Activated T-cell treated with anti-CD3 and anti-CD28 coated beads, Interleukin-2, amount 50 U/mL, for 1 hour (primary cell): ENCODE measurements at places on chromosomes 7 and 10.

DNA sequence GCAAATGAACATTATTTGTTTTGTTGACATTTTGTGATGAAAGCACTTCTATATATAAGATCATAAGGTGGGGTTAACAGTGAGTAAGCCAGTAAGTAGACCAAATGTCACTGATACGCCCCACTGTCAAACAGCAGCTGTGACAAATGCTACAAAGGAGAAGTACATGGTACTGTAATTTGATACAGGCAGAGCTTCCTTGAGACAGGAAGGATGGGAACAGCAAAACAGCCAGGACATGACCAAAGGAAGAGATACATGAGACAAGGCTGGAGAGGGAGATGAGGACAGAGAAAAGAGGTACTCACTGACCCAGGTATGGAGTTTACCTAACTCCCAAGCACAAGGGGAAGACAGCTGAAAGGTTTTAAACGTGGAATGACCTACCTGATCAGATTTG lies 127.0 kb downstream of the SRPK2 start:
- no peak for DNase-seq

- no peak for DNase-seq
Observed at GRCh38 chr10:76626386-76626785, 1011.2 kb downstream of the KCNMA1 start.

- DNase-seq = no peak
Observed at GRCh38 chr7:151457534-151457933, 17.6 kb upstream of the CRYGN start.

GRCh38 chr7:151732834-151733592 lies 143.9 kb downstream of the PRKAG2 start:
- no peak for DNase-seq

DNA sequence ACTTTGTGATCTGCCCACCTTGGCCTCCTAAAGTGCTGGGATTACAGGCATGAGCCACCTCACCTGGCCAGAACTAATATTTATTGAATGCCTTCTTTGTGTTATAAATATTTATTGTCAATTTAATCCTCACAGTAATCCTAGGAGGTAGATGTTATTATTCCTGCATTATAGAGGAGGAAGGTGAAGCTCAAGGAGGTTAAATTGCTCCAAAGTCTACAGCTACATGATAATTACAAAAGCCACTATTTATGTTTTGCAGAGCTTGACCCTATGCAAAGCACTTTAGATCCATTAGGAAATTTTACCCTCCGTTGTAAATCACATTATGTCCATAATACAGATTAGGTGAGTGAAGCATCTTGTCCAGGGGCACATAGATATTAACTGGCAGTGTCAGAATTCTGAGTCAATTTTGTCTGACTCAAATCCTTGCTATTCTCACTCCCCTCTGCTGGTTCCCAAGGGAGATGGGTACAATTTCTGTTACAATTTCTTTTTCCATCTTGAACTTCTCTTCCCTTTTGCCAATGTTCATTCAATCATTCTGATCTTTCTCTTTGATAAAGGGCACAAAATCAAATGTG lies 25.7 kb upstream of the CDK14 start:
- DNase-seq = no peak

DNA sequence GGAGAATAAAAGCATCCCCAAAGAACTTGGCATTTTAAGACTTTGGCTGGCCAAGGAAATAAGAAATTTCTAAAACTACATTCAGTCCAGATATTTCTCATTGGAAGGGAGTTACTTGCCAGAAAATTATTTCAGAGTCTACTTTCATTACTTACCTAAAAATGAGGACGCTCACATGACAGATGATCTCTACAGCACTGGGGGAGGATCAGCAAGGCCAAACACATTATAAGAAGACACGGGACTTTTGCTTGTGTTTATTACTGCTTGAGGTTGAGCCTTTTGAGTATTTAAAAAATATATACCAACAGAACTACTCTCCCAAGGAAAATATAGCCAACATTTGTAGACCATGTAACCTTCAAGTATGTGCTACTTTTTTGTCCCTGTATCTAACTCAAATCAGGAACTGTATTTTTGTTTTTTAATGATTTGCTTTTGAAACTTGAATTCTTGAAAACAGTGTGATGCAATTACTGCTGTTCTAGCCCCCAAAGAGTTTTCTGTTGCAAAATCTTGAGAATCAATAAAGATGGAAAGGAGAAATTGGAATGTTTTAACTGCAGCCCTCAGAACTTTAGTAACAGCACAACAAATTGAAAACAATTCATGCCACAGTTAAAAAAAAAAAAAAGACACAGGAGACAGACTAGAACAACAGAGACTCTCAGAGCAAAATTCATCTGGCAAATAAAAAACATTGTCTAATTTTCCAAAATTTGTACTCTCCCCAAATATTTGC lies 128.1 kb downstream of the ZNF438 start:
- DNase-seq = no peak

DNA sequence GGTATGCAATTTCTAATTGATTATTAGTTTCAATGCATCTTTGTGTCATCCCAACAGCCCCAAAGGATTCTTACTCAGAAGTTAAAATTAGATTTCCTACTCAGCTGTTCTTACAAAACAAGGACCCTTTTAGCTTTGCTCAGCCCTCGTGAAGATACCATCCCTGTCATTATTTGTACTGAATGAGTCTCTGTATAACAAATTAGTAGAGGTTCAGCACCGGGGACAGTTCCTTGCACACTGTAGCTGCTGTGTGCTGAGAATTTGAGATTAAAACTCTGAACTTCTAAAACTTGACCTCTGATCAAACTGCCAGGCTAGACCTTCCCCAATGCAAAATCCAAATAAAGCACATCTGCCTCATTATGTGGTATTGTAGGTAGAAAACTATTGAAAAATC lies 299.1 kb downstream of the LHFPL3 start:
- no peak for DNase-seq

GRCh38 chr10:46239993-46240683 lies 46.7 kb upstream of the ANTXRL start:
- DNase-seq = peak; percentile 11

DNA sequence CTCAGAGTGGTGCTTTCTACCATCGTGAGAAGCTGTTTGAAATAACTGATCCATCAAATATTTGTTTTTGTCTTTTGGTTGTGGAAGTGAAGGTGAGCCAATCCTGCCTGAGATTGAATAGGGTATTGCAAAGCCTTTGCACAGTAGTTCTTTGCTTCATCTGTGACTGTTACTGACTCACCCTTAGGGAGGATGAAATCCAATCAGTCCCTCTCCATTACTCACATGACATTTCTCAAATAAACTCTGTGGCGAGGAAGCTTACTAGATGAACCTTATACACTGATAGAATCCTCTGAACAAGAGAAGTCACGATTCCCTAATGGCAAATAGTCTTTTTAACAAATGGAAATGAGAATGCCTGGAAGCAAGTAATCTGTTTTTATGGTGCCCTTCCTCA lies 31.9 kb downstream of the HEPACAM2 start:
- DNase-seq = no peak

DNA sequence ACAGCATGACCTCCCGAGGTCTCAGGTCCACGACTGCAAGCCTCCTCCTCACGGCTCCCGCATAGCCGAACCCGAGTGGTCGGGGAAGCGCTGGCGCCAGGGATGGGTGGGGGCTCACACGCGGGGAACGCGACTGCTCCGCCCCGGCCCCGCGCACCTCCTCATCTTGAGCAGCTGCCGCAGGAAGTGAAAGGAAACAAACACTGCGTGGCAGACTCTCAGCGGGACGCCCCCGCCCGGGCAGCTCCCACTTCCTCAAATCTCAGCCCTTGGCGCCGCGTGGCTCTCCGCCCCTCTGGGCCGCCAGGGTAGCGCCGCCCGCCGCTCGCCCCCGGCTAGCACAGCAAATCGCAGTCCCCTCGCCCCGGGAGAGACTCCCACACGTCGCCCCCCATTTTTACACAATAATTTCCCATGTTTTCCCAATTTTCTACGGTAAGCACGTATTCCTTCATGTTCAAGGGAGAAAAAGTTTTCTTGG lies at the start of gene TMEM243:
TMEM243 (minus strand) TSS at position 188 of the 481 bp plus-strand sequence. CDS start 229 bp downstream, outside the sequence.
- peak; percentile 84 for DNase-seq

DNA sequence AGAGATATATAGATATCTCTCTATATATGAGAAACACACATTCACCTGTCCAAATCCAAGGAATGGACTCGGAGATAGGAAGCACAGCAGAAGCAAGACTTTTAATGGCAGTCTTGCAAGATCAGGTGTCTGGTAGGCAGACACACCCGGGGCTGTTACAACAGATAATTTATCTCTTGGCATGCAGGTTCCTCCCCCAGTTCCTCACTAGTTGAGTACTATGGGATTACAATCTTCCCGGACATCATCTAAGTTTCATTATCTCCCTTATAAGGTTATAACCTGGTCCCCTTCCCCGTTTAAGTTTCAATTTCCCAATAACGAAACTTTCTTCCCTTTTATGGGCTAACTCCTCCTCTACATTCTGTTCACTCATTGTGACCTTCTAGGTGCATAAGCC lies 399.3 kb downstream of the PPP1R3A start:
- no peak for DNase-seq

DNA sequence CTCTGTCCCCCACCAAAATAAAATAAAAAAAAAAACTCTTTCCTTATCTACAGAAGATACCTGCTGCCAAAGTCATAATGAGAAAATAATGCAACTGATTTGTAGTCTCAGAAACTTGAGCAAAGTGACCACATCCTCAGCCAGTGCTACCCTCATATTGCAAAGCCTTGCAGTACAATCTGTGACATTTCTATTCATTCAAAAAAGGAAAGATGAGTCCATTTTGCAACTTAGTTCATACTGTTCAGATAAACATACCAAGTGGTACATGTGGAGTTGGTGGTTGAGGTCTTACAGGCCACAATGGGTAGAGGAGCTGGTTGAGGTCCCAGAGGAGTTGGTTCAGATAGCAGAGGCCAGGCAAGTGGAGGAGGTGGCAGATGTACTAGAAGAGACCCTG lies 6.5 kb upstream of the EIF5AL1 start:
- no peak for DNase-seq

GRCh38 chr10:92845921-92846320 lies 2.4 kb upstream of the EXOC6 start:
- DNase-seq = no peak

- DNase-seq = no peak
Observed at GRCh38 chr10:66828957-66829356, 96.9 kb upstream of the LRRTM3 start.

DNA sequence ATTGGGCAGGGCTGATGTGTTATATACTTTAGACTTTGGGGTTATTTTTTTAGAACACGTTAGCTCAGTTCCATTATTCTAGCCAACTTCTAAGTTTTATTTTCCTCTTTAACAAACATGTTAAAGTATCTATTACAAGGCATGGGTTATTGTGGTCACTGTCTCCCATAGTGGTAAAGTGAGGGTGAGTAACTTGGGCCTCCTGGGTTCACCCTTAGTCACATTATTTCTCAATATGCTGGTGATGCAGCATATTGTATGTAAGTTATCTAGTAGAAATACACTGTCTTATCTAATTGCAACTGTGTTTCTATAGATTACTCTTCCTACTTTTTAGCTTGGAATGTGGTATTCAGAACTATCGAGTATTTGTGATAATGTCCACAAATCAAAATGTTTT lies 65.9 kb downstream of the BBS9 start:
- DNase-seq = no peak

DNA sequence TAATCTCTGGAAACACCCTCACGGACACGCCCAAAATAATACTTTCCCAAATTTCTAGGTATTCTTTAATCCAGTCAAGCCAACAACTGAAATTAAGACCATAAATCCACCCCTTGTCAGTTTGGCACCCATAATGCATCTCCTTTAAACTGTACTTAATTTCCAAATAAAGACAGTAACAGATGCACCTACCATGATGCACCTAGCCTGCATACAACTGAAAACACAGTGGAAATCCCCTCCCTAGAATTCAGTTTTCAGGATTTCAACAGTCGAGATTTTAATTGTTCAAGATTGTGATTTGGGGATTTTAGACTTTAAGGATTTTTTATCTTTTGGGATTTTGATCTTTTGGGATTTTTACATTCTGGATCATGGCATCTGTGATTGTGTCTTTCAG lies 17.1 kb downstream of the STK17A start:
- no peak for DNase-seq

DNA sequence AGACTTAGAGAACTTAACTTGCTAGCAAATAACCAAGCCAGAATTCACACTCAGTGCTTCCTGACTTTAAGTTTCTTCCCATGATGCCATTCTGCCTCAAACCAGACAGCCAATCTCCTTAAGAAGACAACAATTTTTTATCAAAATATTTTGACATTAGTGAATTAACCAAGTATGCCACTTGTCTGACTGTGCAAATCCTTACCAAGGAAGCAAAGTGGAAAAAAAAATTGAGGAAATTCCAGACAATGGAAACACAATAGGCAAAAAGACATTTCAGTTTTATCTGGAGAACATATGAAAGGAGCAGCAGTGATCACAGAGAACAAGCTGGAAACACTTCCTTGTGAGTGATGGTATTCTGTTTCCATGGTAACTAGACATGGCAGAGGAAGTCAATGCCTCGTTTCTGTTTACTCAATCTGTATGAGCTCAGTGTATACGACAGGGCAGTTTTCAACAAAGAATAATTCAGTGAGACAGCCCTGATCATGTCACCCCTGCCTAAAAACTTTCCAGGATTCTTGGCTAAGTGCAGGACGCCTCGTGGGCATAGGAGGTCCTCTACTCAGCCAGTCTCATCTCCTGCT lies 114.2 kb downstream of the DYNC1I1 start:
- no peak for DNase-seq

DNA sequence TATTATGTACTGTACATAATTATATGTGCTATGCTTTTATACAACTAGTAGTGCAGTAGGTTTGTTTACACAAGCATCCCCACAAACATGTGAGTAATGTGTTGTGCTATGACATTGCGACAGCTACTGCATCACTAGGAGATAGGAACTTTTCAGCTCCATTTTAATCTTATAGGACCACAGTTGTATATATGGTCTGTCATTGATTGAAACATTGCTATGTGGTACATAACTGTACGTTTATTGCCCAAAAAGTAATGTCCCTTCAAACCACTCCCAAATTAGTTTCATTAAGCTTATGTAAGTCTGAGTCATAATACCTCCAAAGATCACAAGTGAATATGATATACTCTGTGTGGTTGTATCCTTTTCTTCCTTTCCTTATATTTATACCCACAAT lies 183.2 kb upstream of the POT1 start:
- DNase-seq = no peak
